Tongue (tissue), 3 donors: ENCODE measurements at places on chromosomes 12 and 14.

DNA sequence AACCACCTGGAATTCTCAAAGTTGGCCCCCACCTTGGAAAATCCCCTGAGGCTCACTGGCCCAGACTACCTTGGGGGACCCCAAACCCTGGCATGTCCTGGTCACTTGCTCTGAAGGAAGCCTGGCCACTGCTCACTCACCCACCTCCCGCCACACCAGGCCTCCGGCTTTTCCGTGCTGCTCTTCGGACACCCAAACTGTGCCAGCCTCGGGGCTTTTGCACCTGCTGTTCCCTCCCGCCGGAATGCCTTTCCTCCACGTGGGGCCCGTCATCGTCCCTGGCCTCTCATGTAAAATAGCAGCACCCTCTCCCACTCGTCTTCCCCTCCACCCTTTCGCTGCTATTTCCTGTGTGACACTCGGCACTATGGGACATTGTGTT is 87.2 kb upstream of the NCOR2 start:
- DNase-seq: no peak

- DNase-seq: no peak
Measured at GRCh38 chr12:11656550-11656949, 7.1 kb downstream of the ETV6 start.

- no peak for DNase-seq
Measured at GRCh38 chr12:123388951-123389559, 5.1 kb downstream of the KMT5A start.

DNA sequence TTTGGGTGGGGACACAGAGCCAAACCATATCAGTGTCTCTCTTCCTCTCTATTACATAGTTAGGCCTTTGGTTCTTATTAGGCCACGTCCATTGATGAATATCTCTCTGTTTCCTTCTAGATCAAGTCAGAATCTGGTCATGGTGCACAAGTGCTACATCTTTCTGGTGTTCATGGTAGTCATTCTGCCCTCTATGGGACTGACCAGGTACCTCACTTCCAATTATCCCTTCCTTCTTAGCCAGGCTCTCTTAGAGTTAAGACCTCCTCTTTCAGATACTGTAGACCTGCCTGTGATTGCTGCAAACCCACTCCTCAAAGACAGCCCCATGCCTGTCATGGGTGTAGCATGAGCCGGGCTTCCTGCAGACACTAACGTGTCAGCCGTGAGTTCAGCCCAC is 25.2 kb downstream of the NGB start:
- no peak for DNase-seq
